ENCODE measurements at places on chromosomes 3 and 15.

GRCh38 chr3:104526901-104527401 lies 839.8 kb upstream of the ALCAM start:
- no peak for DNase-seq

DNA sequence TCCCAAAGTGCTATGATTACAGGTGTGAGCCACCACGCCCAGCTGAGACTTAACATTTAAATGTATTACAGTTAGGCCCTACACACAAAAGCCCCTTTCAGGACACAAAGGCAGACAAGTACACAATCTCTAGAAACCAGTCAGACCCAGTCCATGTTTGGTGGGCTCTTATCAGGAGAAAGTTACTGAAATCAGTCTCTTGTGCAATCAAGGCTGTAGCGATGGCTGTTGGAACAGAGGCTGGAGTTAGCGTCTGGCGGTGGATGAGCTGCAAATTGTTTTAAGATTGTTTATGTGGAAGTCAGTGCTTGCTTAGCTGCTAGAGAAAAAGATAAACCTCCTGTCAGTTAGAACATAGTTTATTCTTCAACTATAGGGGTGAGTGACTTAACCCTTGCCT lies 89.5 kb upstream of the SNRPN start:
- DNase-seq = no peak

GRCh38 chr3:50237133-50237651 lies 1.2 kb downstream of the GNAI2 start:
- no peak for DNase-seq

DNA sequence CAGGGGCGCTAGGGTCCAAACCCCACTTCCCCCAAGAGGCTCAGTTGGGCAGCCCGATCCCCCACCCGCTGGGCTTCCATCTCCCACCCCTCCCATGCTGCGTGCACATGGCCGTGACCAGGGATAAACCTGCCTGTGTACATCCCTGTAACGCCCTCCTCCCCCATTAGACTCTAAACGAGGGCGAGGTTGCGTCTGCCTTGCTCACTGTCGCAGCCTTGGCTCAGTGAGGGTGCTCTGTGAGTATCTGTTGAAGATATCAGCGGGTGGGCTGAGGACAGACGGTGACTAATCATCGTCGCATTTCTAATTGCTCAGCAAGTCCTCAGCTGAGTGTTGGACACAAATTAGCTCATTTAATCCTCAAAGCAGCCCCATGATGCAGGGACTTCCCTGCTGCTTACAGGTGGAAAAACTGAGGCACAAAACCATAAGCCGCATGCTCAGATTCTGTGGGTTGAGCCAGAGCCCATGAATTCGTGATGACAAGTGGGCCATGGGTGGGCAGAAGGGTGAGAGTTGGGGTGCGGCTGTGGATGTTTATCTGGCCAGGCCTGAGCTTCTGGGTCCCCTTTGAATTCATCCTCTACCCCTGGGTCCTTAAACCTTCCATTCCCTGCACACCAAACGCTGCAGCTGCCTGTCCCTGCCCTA lies 26.0 kb downstream of the FBLN2 start:
- DNase-seq = peak; percentile 12

DNA sequence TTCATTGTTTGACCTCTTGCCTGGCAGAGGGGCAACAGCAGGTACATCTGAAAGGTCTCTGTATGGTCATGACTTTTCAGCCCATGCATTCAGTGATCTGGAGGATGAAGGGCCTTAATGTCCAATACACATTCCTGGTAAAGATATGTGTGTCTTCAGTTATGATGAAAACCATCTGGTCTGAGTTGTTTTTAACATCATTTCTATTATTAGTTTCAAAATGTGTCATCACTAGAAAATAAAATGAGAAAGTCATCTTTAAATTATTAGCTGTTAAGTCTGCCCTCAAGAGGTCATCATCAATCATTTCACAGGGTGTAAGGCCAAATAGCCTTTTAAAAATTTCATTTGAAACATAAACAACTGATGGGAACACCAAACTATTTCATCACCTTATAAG lies 92.1 kb upstream of the PLSCR4 start:
- no peak for DNase-seq

DNA sequence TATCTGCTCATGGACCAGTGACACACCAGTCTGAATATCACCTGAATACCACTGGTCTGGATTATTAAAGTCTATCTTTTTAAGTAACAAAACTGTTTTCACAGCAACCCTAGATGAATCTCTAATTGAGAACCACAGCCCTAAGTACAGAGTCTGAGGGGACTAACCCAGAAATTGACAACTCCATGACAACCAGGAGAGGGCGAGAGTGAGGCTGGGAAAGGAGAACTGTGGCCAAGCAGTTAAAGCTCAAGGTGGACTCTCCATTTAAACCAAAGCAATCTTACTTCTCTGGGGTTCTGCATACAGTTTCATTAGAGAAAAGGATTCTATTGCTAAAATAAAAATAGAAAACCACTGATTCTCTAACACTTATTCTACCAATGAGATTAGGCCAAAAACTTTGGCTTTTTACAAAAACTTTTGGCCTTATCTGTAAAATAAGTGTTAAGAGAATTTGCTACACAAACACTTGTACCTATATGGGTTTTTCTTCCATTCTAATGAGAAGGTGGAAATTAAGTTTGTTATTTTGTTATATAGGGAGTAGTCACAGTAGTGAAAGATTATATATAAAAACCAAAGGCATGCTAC lies 11.4 kb downstream of the NEK10 start:
- peak; percentile 33 for DNase-seq

- DNase-seq = no peak
Measured at GRCh38 chr15:48544778-48545177, 100.7 kb downstream of the FBN1 start.
